ENCODE measurements at places on chromosomes 6 and 20.

- no peak for DNase-seq
Observed at GRCh38 chr20:32510120-32510600, 75.0 kb downstream of the NOL4L start.

- DNase-seq = no peak
Observed at GRCh38 chr6:52529311-52529710, 47.5 kb downstream of the TRAM2 start.

GRCh38 chr6:155993240-155993639 lies 537.6 kb upstream of the NOX3 start:
- no peak for DNase-seq

- DNase-seq = no peak
Observed at GRCh38 chr6:33737267-33738026, 9.3 kb downstream of the IP6K3 start.

DNA sequence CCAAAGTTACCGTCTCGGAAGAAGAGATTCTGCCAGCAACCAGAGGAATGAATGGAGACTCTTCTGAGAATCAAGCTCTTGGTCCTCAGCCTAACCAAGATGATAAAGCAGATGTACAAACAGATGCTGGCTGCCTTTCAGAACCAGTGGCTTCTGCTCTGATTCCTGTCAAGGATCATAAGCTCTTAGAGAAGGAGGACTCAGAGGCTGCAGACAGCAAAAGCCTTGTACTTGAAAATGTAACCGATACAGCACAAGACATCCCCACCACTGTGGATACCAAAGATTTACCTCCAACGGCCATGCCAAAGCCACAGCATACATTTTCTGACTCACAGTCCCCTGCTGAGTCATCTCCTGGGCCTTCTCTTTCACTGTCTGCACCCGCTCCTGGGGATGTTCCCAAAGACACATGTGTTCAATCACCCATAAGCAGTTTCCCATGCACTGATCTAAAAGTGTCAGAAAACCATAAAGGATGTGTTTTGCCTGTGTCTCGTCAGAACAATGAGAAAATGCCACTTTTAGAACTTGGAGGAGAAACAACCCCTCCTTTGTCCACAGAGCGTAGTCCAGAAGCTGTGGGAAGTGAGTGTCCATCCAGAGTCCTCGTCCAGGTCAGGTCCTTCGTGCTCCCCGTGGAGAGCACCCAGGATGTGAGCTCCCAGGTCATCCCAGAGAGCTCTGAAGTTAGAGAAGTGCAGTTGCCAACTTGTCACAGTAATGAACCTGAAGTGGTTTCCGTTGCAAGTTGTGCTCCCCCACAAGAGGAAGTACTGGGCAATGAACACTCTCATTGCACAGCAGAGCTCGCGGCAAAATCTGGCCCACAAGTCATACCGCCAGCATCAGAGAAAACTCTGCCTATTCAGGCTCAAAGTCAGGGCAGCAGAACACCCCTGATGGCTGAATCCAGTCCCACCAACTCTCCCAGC lies 109.6 kb downstream of the RTN4IP1 start:
- peak; percentile 98 for DNase-seq

DNA sequence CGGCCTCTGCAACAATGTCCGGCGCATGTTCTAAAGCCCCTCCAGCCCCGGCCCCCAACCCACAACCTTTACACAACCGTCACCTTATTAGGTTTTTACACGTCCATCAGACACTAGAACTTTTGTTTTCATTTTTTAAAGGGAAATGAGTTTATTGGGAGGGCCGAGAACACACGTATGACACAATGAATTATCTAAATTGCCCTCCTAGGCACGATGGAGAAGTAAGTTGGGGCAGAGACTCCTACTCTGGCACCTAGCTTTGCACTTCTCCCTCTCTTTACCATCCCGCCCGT lies 1.2 kb upstream of the DLL1 start:
- no peak for DNase-seq

DNA sequence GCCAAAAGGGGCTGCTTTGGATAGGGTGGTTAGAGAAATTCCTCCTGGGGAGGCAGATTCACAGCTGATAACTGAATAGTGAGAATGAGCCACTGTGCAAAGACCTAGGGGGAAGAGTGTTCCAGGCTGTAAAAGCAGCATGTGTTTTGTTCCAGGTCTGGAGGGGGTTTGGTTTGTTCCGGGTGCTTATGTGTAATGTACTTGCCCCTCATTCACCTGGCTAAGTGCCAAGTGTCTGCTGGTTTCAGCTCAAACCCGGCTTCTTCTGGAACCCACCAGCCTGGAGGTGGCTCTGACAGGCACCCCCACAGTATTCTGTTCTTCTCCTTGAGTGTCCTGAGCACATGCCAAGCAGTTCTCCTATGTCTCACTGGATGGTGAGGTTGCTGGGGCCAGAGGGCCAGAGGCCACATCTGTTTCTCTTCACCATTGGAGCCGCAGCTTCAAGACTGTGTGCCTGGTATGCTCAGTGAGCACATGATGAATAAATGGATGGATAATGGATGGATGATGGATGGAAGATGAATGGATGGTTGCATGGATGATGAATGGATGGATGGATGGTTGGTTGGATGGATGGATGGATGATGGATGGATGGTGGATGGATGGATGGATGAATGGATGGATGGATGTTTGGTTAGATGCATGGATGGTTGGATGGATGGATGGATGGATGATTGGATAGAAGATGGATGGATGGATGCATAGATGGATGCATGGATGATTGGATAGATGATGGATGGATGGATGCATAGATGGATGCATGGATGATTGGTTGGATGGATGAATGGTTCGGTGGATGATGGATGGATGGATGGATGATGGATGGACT lies 227.6 kb downstream of the BMP7 start:
- no peak for DNase-seq

GRCh38 chr6:140029551-140029950 lies 655.1 kb upstream of the CITED2 start:
- DNase-seq = no peak

All from T-helper 2 cell (primary cell).